ENCODE measurements at places on chromosomes 7 and 10.
A peak's percentile ranks its signal among the peaks of the same experiment; 100 is the strongest.

DNA sequence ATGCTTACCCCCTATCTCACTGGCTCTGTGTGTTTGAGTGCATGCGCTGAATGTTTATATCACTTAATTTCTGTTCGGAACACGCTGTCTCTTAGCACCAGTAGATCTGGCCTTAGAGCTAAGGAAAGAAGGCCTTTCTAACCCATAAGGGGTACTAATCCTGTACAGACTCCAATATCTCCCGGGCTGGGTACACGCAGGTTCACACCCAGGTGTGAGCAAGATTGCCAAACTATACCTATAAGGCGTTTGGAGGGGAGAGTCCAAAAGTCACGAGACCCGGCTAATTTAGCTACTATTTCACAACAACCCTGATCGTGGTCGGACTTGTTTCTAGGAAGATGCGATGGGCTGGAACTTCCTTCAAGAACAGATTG is 727 bp upstream of the PDSS1 start:
- DNase-seq: no peak

- DNase-seq: peak; percentile 9
Measured at GRCh38 chr10:125783957-125784356, 8.3 kb upstream of the MMP21 start.

- DNase-seq: no peak
Measured at GRCh38 chr7:139046143-139046542, 10.3 kb upstream of the ZC3HAV1L start.

DNA sequence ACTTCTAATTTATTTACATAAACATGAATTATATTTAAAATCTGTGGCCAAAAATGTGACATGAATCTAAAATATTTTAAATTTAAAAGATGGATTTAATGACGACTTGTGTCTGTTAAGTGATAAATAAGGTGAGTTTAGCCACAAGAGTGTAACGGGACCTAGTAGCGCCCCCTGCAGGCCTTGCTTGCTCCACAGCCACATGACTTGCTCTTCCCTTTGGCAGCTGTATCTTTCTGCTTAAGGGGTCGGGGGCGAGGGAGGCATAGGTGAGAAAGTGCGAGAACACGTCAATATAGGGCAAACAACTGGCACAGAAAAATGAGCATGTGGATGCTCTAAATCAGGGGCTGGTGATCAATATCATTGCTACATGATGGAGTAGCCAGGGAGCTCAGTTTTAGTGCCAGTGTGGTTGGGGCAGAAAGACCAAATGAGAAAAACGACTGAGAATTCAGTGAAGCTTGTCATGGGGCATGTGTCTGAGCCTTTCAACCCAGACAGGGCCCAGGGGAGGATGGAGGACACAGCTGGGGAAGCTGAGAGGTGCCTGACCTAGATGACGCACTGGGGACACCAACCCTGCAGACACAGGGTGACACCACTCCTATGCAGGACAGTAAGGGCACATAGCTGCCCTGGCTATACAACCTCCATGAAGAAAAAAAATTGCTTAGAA is 49.8 kb downstream of the PAXIP1 start:
- DNase-seq: no peak

DNA sequence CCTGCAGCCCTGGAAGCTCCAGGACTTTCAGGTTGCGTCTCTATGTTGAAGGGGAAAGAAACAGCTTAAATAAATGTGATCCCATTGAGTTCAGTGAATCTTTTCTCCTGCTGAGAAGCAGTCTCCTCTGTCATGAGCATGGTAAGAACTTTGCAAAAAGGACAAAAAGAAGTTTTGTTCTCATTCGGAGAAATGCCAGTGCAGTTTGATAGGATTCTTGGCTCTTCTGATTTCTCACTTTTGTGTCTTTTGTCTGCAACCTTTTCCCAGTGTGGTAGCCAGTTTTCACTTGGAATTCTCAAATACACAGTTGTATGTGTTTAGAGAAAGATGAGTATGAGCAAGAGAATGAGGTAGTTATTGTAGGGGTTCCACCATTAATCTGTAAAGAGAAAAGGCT is 64.3 kb downstream of the AP3M1 start:
- no peak for DNase-seq

- DNase-seq: no peak
Measured at GRCh38 chr10:28331066-28331465, 28.2 kb upstream of the MPP7 start.

DNA sequence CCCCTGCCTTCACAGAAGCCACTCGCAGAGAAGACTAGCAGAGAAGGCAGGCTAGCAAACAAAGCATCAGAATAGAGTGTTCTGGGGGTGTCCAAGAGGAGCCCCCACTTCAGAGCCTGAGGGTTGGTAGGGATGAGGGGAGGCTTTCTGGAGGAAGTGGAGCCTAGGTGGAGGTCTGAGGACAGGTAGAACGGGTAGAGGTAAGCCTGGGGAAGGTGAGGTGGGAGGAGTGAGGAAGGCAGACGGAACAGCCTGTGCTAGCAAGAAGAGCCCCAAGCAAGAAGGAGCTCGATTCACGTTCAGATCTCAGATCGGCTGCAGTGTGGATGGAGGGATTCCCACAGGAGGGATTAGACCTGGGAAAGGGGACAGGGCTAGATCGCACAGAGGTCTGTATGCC is 66.0 kb upstream of the DUSP5 start:
- DNase-seq: no peak

- no peak for DNase-seq
Measured at GRCh38 chr10:29529146-29529545, 105.6 kb downstream of the SVIL start.

DNA sequence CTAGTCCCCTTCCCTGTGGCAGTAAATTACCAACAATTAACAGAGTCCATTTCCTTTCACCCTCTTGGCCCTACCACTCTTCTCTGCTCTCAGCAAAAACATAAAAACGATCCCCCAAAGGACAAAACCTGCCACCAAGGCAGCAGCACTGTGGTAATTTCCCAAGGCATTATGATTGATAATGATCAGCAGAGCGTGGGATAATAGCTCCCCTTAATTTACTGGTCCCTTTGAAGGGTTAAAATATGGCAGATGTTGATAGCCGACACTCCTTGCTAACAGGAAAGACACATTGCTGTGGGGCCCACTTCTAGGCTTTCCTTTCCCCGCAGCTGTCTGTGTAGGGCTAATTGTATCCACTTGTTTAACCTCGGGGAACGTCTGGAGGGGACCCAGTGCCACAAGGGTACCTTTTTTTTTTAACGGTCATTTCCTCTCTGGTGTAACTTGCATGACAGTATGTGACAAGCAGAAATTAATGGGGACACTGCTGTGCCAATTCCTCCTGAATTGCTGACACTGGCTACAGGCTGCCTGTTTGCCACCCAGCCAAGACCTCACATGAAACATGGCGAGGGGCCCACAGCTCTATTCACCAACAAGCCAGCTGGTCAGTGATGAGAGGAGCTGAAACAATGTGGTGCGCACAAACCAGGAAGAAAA is 81.3 kb downstream of the CDK6 start:
- DNase-seq: no peak

DNA sequence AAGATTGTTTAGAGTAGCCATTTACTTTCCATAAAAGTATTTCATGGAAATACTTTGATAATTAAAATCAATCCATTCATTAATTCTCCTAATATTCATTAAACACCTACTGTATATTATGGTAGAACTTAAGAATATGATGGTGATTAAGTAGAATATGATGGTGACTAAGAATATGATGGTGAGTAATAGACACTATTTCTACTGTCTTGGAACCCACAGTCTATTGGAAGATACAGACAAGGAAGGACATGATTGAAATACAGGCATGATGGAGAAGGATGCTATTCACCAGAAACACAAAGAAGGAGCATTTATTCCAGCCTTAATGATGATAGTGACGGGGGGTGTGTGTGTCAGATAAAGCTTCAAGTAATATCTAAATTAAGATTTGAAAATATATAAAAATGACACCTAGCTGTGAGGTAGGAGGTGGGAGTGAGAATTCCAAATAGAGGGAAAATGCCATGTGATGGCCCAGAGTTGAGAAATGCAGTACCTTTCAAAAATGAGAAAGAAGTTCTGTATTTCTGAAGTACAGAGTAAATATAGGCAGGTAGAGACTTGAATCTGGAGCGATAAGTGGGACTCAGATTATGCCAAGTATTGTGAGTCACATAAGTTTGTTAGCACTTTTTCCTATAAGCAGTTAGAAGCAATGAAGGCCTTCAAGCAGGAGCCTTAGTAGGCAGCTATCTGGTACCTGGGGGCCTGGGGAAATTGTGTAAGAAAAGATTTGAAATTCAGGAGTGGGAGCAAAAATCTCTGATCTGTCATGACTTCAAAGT is 12.5 kb upstream of the CDK13 start:
- no peak for DNase-seq

DNA sequence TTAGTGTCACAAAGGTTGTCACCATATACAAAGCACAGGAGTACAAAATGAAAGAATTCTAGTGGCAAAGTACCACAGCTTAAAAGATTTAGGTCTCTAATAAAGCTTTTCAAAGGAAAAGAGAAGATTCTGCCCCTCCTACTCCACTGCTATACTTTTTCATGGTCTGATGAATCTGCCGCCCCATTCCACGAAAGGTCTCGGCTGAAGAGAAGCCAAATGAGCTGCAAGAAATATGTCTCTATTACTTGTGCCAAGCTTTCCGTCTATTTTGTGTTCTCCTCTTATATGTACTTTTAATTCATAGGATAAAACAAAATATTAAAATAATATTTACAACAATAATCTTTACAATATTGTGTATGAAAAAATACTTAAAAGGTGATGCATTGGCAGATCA is 222.6 kb downstream of the ANK3 start:
- no peak for DNase-seq

GRCh38 chr10:99854860-99855259 is 72.4 kb downstream of the ABCC2 start:
- DNase-seq: no peak

DNA sequence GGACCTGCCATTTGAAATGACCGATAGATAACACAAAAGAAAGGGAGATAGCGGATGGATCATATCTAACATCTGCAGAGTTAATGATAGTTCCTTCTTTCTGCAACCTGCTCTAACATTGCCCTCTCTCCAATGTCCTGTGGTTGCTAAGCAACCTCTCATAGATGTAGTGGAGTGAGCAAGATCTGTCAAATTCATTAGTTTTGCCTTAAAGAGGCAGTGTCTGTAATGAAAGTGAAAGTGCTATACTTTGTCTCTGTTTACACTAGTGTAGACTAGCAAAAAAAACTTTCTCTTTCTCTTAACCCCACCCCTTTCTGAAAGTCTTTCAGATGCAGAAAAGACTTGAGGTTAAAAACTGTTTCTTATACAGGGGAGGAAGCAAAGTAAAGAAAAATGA is 1196.9 kb downstream of the SORCS3 start:
- no peak for DNase-seq

DNA sequence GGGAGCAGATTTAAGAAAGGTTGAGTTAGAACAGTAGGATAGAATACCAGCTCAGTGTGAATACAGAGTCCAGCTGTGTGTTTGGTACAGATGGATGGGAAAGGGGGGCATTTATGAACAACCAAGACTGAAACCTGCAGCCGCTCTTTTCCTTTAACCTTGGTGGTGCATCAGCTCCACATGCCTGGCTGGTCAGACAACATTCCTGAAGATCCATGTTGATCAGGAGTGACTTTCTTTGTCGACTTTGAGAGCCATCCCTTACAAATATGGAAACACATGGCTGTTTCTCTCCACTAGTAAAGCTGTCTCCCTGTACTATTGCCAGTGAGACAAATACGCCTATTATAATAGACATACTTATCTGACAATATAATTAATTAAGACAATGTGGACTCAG is 476.5 kb upstream of the IGFBP3 start:
- no peak for DNase-seq

- no peak for DNase-seq
Measured at GRCh38 chr7:66930341-66930740, 9.3 kb downstream of the TMEM248 start.

DNA sequence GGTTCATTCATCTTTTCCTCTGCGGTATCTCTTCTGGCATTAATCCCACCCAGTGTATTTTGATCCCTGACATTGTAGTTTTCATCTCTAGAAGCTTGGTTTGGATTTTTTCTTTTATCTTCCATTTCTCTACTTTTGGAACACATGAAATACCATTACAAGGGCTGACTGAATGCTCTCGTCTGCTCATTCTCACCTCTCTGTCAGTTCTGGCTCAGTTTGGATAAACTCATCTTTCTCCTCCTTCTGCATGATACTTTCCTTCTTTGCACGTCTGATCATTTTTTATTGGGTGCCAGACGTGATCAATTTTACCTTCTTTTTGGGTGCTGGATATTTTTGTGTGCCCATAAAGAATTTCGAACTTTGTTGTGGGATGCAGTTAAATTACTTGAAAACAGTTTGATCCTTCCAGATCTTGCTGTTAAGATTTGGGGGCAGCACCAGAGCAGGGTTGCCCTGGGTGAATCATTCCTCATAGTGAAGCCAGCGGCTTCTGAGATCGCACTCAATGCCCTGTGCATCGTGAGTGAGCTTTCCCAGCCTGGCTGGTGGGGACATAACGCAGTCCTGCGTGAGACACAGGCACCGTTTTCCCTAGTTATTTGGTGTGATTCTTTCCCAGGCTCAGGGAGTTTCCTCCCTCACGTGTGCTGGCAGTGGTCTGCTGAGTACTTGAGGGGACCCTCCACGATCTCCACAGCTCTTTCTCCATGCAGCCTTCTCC is 53.8 kb downstream of the LHPP start:
- no peak for DNase-seq

DNA sequence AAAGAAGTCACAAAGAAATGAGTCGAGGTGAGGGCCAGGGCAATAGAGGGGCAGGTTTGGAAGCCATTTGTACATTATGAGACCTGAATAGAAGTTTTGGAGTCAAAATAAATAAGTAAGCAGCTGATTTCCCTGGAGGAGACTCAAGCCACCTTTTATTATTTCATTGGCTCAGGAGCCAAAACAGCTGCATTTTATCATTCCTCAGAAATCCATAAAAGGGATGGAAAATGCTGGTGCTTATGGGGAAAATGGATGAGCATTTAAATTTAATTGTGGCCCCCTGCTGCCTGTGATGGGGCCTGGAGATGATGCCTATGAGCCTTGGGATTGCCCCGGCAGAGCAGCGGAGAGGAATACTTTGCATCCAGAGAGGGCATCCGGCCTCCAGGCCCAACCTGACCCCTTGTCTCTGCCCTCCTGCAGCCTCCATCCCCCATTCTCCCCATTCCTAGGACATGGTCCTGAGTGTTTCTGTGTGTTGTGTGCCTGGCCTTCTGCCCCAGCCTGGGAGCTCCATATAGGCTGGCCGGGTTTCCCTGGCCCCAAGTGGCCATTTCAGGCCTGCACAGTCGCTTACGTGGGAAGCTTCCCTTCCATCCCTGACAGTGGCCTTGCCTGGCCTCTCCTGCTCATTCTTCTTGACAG is 296.8 kb upstream of the ZMIZ1 start:
- DNase-seq: no peak

DNA sequence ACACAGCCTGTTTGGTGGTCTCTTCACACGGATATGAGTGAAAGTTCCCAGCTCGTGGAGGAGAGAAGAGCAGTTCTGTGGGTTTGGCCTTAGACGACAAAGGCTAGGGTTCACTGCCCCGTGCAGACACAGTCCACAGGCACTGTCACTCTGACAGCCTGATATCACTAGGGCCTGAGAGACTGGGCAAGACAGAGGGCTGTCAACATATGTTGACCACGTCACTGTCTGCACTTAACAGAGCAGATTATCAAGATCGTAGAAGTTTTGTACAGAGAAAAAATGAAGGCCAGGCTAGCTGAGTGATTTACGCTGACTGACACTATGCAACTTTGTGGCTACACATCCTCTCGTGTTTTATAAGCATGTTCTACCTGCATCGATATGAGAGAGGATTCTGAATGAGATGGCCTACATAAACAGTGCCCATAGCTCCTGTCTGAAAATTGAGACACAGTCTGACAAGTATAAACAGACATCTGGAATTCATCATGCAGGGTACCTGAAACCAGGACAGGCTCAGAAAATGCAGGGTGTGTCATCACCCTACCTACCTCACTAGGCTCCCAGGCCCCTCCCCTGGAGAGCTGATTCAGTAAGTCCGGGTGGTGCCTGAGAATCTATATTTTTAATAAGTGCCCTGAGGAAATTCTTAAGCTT is 120.0 kb downstream of the SGMS1 start:
- no peak for DNase-seq

All from coronary artery (tissue), 2 donors.